Effector memory CD4-positive, alpha-beta T cell (primary cell): ENCODE measurements at places on chromosomes 4 and X.

- DNase-seq: no peak
These were observed 144.4 kb downstream of the AMMECR1 start for GRCh38 chrX:110173192-110174175.

- DNase-seq: no peak
These were observed 190.7 kb downstream of the ZNF674 start for GRCh38 chrX:46354481-46354880.

DNA sequence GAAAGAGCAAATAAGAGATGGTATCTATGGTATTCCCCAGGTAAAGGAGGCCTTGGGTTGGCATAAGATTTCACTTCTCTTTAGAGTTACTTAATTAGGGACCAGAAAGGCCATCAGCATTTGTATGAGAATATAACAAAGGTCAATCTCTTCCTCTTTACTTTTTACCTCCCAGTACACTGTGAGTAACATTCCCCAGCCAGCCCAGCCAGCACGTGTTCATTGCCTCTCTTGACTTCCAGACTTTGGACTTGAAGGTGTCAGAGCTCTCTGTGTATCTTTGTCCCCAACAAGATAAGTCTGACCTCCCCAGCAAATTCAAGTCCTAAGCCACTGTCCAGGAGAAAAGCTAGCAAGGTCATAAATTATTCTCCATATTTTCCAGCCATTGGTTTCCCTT lies 110.5 kb downstream of the AR start:
- no peak for DNase-seq

GRCh38 chr4:138216272-138216867 lies 25.8 kb downstream of the SLC7A11 start:
- no peak for DNase-seq

DNA sequence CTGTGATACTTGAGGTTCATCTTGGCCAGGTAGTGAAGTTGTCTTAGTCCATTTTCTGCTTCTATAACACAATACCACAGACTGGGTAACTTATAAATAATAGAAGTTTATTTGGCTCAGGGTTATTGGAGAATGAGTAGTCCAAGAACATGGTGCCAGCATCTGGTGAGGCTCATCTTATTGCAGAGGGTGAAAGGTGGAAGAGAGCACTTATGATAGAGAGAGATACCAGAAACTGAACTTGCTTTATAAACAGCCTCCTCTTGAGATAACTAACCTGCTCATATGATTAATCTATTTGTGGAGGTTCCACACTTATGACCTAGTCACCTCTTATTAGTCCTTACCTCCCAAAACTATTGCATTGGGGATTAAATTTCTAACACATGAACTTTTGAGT lies 1.6 kb downstream of the C4orf51 start:
- no peak for DNase-seq

- no peak for DNase-seq
These were observed 236.9 kb downstream of the AR start for GRCh38 chrX:67780694-67781109.

DNA sequence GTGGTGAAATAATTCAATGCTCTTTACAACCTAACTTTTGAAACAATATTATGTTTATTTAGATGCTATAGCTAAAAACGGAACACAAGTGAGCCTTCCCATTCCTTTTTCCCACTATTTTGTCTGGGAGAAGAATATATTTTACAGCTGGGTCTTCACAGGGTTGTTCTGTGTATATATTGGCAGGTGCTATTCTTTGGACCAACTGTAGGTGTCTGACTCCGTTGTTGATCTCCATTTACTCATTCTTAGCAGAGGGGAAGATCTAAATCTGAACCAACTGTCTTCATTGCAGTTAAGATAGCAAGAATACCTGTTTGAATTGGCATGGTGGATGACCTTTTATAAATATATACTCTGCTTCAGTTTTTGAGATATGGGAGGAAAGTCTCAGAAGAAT lies 257.4 kb downstream of the CFAP299 start:
- DNase-seq: no peak

DNA sequence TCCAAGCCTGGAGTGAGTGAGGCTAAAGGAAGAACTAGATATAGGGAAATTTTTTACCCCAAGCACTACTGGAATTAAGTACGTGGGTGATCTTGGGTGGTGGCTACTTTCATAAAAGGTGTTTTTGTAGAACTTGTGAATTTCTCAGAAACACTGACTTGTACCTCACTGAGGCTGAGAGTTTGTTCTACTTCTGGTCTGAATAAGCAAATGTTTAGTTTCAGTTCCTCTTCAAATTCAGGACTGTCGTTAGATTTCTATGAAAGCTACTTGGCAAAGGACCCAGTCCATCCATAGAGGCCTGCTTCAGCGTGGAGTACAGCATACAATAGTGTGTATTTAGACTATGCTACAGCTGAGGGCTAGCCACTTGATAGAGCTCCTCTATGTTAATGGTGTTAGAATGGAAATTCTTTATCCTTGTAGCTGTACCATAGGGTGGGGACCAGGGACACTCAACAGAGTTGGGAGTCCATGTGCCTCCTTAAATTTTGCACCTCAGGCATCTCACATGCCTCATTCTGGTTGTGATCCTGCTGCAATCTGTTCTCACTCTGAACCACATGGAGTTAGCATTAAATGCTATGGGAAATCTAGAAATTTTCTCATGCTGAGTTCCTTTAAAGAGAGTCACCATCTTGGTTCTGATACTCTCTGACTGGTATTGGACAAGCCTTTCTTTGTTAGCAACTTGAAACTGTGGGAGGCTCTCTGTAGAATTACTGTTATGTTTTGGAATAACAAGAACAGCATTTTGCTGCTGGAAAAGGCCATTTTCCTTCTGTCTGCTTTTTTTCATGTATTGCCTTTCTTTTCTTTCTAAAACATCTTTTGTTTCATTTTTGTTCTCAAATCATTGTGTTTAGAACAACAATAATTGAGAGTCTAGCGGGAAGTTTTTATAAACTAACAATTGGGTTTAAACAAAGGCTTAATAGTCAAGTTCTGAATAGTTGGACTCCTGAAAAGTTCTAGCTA lies 86.8 kb downstream of the PDGFRA start:
- no peak for DNase-seq
